ENCODE measurements at places on chromosomes 1 and 21.

GRCh38 chr1:72634946-72635345 is 352.6 kb upstream of the NEGR1 start:
- DNase-seq = no peak

- no peak for DNase-seq
These were observed 14.7 kb downstream of the MDM4 start for GRCh38 chr1:204530932-204531331.

DNA sequence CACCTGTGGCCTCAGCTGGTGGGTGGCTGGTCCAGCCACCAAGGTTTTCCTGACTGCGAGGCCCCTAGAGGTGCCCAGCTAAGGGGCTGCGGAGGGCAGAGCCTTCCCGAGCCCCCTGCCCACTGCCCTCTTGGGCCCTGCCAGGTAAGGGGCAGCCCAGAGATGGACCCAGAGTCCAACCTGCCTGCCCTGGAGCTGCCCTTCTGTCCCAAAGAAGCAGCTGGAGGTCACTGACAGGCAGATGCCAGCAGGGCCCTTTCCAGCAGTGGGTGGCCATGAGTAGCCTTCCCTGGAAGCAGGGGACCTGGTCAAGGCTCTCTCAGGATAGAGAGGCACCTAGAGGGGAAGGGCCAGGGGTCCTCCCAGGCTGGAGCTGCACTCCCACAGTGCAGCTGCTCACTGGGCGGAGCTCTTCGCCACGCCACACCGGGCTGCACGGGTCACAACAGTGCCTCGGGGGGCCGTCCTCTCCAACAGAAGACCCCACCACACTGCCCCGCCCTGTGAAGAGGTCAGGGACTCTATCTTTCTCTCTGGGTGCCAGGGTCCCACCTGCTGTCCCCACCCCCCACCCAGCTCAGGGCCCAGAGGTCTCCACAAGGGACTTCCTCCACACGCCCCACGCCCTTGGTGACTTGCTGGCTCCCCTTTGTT is 10.9 kb upstream of the GNB1 start:
- DNase-seq = no peak

DNA sequence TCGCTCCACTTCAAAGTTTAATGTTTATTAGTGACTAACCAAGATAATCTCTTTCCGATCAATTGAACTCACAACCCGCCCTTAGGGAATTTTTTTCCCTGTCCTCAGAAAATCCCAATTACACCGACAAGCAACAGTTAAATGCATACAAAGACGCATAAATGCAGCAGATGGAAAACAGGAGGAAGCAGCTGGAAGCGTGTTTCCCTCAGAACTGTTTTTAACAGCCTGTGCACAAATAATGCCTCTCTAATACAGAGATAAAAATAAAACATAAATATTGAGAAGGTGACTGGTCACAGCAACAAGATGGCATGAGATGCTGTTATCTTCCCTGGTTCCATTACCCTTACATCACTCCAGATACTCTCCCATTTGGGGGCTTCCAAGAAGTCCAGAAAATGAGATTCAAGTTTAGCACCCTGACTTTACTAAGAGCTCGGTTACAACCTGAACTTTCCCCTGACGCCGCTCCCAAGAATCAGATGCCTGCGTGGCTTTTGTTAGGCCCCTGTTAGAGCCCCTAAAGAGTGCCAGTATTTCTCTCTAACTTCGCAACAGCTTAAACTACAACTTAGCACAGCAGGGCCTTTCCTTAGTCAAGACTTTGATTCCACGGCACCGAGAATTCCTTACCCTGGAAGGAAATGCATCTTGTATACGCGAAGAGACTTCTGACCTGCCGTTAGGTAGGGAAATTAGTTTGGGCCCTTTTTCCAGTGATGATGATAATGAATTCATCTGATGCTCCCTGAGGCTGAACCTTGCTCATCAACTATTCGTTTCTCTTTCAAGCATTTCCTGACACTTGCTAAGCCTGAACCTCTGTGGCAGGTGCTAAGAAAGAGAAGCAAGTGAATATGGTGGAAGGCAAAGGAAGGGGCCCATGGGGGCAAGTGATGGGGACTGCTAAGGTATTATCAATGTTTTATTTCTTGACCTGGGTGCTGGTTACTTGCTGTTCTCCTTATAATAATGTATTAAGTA is 137.7 kb upstream of the SMYD2 start:
- no peak for DNase-seq
